ENCODE measurements at places on chromosomes 13 and 19.

- no peak for DNase-seq
Measured at GRCh38 chr19:57161985-57162539, 5.2 kb downstream of the DUXA start.

- peak; percentile 62 for DNase-seq
Measured at GRCh38 chr19:35935911-35936737, at the start of gene LRFN3. TSS of gene LRFN3 (plus strand) at chr19:35936374. CDS start at chr19:35939426, 3,052 bp downstream.

DNA sequence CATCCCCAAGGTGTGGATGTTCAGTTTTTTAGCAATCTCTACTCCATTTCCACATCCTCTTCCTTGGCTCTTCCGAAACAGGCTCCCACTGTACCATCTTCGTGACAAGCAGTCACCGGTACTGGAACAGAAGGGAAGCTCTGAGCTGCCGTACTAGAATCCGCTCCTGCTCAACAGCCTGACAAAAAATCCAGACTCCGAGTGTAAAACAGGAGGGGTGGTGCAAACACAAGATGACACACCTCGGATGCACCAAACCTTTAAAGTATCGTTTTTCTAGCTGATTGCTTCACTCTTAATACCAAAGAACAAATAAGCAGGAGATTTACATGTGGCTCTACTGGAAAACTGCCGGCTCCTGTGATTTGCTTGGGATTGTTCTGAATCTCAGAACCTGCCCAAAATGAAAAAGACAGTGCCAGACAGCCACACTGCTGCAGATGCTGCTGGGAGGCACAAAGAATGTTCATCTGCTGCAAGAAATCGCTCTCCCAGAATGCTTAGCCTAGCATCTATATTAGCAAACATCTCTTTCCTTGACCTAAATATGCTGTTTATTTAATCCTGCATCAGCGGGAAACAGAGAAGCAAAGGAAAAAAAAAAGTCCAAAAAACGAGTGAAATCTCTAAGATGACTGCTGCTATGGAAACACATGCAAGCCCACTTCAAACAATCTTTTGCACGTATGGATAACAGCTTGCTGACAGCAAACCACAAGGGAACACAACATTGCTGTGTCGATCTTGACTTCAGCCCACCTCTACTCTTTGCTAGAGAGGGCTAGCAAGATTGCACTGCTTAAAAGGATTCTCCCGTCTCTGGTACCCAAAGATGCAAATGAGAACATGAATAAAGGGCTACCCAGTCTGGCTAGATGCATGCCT lies 38.0 kb upstream of the DOCK9 start:
- DNase-seq = no peak

DNA sequence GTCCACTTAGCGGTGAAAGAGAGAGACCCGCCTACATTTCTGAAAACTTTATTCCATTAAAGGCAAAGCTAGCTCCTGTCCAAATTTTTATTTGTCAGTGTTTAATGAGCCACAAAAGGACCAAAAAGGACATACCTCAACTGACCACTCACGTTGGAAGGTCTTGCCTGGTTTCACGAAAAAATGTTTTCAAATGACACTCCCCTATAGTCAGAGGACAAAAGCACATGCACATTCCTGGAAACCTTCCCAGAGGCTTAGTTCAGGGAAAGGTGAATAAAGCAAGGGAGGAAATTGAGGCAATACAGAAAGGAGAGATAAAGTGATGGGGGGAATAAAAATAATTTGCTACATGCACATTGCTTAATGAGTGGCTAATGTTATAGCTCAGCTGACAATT lies 55.6 kb downstream of the DOCK9 start:
- DNase-seq = no peak

- no peak for DNase-seq
Measured at GRCh38 chr13:105159841-105160240, 1375.6 kb downstream of the EFNB2 start.

- DNase-seq = no peak
Measured at GRCh38 chr19:47542030-47542475, 27.2 kb upstream of the NAPA start.

DNA sequence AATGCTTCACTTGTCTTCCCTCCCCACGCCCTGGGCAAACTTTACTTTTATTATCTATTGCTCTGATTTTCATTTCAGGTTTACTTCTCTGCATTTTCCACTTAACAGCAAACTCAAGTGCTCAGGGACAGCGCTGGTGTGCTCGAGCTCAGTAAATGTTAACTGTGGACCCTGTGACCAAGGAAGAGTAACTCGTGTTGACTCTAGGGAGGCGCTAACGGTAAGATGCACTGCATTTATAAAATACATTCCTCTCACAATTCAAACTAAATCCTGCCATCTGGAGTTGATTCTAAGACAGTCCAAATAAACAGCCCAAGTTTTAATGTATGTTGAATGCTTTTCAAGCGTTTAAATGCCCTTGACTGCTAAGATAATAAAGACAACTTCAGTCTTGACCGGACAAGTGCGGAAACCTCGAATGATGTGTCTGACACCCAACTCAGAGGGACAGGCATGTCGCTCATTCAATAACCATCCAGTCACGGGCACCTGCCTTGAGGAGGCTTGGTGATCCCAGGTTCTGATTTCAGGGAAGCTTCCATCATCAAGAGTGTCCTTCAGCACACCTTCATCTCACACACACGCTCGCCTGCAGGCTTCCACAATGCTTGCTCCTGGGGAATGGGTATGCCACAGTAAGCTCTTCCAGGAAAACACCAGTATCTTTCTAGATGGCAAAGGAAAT lies 93.2 kb downstream of the STK24 start:
- DNase-seq = no peak

GRCh38 chr13:91214031-91214430 lies 133.5 kb upstream of the MIR17HG start:
- no peak for DNase-seq

- no peak for DNase-seq
Measured at GRCh38 chr13:57675526-57675925, 44.0 kb downstream of the PCDH17 start.

- no peak for DNase-seq
Measured at GRCh38 chr13:112751617-112752016, 61.8 kb downstream of the ATP11A start.

DNA sequence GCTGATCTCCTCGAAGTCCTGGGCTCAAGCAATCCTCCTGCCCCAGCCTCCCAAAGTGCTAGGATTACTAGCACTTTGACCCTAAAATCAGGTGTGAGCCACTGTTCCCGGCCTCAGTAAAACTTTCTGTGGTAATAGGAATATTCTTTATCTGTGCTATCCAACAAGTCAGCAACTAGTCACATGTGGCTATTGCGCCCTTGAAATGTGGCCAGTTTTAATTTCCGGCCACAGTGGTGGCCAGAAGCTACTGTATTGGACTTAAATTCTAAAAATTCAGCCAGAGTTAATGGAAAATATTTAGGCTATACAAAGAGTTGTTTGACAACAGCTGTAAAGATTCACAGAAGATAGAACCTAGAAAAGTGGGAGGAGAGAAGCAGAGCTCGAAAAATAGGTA lies 30.0 kb downstream of the KEAP1 start:
- no peak for DNase-seq

DNA sequence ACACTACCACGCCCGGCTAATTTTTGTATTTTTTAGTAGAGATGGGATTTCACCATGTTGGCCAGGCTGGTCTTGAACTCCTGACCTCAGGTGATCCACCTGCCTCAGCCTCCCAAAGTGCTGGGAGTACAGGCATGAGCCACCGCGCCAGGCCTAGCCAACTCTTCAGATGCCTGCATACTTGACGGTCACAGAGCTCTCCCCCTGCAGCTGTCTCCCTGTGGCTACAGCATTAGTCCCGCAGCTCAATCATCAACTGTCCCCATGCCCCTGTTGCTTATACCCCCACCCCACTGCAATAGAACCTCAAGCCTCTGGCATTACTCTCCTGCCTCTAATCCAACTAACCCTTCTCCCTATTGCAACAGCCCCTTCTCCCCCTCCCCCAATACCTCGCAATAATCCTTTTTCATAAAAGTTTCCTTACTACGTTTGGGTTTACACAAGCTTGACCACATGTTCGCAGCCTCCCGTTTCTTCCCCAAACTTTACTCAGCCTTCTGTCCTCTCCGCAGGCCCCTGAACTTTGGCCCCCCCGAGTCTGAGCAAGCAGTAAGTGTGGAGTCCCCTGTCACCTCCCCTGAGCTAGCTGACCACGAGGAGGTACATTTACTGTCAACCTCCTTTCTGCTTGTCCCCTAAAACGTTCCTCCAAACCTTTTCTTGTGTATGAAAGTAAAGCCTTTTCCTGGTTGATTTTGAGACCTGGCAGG lies 1.7 kb downstream of the ZNF77 start:
- DNase-seq = no peak

GRCh38 chr19:43570174-43570791 lies 5.0 kb downstream of the XRCC1 start:
- DNase-seq = peak; percentile 16

- no peak for DNase-seq
Measured at GRCh38 chr13:35475212-35475959, 1.1 kb downstream of the MAB21L1 start.

DNA sequence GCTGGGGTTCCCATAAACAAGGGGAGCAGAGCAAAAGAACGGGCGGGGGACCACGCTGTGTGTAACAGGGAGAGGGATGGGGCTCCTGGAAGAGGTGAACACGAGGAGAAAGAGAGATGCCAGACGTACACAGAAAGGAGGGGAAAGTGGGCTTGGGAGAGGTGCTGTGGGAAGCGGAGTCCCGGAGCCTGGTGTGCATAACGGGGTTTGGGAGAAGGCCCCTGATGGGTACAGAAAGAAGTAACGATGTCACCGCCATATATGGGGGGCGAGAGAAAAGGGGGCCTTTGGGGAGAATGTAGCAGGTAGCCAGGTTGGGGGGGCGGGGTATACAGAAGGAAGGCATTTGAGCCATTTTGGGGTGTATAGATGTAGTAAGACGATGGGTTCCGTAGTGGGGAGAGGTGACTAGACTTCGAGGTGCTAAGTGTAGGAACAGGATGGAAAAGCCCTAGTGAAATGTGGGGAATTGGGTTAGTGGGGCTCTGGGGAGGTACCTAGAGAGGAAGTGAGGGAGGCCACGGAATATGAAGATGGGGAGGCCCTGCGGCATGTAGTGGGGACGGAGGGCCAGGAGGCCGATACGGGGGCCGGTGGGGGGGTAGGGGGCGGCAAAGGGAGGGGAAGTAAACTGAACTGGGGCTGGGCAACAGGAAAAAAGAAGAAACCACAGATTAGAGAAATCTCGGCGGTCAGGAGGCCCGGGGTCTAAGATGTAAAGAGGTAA lies 787 bp downstream of the ZNF580 start:
- no peak for DNase-seq

- DNase-seq = no peak
Measured at GRCh38 chr13:23919006-23919405, 21.7 kb upstream of the C1QTNF9B start.

DNA sequence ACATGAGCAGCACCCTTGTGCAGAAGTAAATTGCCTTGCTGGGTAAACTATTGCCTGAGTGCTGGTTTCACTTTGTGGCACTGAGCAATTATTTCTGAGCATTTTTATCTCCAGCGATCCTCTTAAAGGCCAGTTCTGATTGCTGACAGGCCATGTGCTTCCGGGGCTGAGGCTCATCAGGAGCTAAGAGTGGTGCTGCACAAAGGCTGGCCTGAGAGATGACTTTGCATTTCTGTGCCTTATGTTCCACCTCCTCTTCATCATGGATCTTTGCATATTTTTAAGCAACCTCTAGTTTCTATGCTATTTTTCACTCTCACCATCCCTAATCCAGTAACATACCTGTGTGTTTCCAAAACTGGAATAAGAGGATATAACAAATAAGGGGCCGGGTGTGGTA lies 17.6 kb upstream of the COG6 start:
- no peak for DNase-seq

- no peak for DNase-seq
Measured at GRCh38 chr19:19578252-19578651, 40.2 kb downstream of the CILP2 start.

GRCh38 chr13:100536643-100537180 lies 51.9 kb downstream of the GGACT start:
- DNase-seq = no peak

GRCh38 chr13:57820924-57821323 lies 189.4 kb downstream of the PCDH17 start:
- no peak for DNase-seq

DNA sequence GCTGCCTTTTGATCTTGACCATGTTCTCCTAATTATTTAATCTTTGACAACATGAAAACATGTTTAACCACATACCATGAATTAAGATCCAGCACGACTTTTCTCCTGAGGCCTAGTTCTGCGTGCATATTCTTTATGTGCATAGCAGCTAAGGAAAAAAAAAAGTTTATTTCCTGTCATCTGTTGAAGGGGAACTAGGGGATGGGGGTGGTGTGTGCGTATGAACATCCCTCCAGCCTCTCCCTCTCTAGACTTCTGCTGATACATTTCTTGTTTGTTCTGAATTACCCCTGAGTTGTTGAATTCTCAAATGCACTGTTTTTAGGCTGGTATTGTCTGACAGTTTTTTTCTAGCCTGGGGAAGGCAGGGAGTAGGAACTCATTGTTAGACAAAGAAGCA lies 543.3 kb downstream of the FGF9 start:
- DNase-seq = no peak

DNA sequence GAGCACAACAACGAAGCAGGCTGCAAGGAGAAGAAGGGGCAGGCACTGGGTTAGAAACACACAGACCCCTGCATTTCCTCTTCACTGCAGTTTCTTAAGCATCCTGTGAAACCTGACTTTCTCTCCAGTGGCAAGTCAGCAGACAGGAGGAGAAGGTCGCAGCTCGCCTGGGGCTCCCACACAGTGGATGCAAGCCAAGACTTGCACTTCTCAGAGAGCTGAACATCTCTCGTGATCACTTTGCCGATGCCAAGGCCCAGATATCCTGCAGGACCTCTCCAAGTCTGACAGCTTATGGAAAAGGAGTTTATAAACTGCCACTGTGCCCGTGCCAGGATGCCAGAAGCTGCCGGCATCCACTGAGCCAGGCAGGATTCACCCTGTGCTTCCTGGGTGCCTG lies 18.4 kb downstream of the TMEM272 start:
- DNase-seq = no peak

DNA sequence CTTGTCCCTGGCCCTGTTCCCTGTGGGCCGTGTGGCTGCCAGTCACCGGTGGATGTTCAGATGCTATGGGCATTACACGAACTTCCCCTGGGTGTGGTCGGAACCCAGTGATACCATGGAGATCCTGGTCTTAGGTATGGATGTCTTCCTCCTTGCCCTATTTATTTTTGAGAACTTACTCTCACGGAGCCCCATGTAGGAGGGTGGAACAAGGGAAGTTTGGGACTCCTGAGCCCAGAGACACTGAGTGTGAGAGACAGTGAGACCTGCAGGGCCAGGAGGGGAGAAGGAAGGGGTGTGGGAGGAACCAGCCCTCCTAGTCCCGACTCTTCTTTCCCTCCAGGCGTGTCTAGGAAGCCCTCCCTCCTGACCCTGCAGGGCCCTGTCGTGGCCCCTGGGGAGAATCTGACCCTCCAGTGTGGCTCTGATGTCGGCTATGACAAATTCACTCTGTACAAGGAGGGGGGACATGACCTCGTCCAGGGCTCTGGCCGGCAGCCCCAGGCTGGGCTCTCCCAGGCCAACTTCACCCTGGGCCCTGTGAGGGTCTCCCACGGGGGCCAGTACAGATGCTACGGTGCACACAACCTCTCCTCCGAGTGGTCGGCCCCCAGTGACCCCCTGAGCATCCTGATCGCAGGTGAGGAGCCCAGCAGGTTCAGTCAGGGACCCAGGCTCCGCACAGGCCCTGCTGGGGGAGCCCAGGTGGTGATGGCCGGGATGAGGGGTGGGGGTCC lies 14.9 kb upstream of the KIR3DL3 start:
- no peak for DNase-seq

Measured in SHP77 treated with DMSO at 0.1 percent for 48 hours (cell line).